Mesothelial cell of epicardium (in vitro differentiated cells): ENCODE measurements at places on chromosomes 2 and 18.

GRCh38 chr2:80086831-80087230 is 217.7 kb downstream of the LRRTM1 start:
- no peak for DNase-seq

DNA sequence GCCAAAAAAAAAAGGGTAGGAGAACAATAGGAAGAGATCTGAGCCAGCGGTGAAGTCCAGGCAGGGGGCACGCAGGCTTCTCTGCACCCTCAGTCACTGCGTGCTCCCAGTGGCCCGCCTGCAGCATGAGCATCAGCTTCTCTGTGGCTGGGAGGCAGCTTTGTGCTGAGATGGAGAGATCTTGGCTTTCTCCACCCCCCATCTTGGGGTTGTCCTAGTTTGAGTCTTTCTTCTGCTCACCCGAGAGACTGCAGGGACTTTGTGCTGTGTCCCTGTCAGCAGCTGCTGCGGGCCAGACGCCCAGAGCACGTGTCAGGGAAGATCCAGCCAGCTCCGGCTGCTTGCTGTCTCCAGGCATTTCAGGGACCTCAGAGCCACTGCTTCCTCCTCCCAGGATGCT is 20.3 kb downstream of the TRAPPC12 start:
- no peak for DNase-seq

DNA sequence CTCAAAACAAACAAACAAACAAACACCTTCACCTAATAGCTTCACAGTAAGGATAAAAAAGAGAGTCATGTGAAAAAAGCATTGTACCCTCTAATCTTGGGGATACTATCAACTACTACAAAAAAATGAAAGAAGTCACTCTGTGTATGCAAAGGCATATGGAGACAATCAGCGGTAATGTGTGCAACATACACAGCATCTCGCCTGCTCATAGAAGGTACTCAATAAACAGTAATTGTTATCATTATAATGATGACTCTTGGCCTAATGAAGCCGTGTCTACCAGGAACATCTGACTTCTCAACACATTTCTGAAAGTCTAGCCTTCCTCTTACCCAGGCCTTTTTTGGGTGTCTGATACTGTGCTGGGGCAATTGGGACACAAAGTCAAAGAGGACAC is 55.3 kb downstream of the MYCN start:
- no peak for DNase-seq

- no peak for DNase-seq
Measured at GRCh38 chr2:74414881-74415761, 6.3 kb downstream of the C2orf81 start.

- no peak for DNase-seq
Measured at GRCh38 chr2:45777996-45778719, 126.7 kb downstream of the PRKCE start.

DNA sequence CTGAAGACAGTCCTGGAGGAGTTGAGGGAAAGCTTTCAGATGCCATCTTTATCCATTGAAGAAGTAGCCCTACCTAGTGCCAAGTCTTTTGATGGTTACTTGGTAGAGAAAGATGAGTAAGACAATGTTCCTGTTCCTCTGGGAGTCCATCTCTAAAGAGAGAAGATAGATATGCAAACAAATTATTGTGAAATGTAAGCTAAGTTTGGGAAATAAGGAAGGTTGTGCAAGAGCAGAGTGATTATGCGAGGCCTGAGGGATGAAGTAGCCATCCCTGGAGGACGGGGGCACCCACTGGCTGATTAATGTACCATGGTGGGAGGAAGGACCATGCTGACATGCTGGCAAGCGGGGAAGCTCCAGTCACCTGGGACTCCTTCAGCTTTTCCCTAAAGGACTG is 994 bp upstream of the DTNA start:
- DNase-seq, result no peak

DNA sequence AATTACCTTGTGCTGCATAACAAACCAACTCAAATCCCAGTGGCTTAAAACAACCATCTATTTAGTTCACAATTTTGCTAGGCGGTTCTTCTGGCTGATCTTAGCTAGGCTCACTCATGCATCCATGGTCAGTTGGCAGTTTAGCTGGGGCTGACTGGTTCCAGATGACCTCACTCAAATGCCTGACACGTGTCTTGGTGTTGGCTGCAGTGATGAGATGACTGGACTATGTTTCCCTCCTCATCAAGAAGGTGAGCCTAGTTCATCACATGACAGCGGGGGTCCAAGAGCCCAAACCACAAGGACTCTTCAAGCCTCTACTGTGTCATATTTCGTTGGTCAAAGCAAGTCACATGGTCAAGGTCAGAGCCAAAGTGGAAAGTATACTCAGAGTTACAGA is 42.7 kb upstream of the ACTR3 start:
- DNase-seq, result no peak

GRCh38 chr2:90077948-90078347 is 1386.5 kb downstream of the RPIA start:
- DNase-seq, result no peak

DNA sequence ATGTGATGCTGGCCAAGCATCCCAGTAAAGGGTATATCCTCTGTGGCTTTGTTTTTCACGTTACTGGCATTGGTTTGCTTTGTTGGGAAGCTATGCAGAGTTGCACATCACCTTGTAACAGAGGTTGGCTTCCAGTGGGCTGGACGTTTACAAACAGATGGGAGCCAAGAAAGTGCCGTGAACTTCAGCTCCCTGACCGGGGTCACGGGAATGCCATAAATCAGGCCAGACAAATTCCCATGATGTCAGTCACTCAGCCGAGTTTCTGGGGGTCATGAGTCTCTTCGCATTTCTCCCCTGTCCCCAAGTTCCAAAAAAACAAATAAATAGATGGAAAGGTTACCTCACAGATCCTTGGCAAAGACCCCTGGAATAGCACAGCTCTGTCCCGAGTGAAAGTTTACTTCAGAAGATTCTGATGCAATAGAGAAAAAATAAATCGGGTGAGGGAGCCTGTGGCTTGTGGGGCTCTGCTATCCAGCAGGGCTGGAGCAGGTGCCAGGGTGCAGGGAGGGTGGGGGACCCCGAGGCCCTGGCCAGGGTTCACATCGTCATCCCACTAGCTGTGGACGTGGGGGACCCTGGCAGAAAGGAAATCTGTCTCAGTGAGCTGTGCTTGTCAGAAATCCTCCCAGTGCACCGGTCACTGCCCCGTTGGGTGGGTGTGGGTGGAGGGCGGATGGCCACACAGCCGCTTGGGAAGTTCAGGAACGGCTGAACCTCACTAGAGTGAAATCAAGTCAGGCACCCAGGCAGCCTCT is 27.8 kb downstream of the TWIST2 start:
- DNase-seq, result no peak

DNA sequence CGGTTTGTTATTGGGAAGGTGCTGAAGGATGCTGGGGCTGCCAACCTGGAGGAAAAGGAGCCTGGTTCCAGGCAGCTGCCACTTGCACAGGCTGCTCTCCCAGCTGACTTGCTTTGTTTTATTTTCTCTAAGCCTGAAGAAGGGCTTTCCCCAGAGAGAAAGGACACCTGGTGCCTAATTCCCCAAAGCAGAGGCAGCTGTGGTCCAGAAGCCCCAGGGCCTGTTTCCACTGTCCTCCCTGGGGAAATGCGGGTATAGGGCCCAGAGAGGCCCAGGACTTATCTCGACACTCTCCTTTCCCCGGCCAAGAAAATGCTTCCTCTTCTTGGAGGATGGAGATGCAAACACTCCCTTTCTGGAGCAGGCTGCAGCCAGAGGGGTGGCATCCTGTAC is 30.1 kb downstream of the INO80C start:
- DNase-seq, result no peak

- DNase-seq, result no peak
Measured at GRCh38 chr2:162245781-162246180, 2.5 kb upstream of the FAP start.

GRCh38 chr18:48542513-48543181 is 3.8 kb downstream of the CTIF start:
- DNase-seq, result no peak

DNA sequence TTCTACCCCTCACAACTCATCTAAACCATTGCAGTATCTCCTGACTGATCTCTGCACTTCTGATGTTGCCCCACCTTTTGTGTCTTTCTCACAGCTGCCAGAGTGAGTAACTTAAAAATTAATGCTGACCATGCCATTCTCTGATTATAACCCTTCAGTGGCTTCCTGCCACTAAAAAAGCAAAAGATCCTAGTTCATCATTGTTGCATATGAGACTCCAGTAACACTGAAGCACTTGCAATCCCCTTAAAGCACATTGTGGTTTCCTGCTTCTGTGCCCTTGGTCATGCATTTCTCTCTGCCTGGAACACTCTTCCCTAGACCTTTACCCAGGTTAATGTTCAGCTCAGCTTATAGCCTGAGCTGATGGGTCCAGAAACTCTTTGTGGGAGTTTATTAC is 95.1 kb upstream of the WDSUB1 start:
- DNase-seq, result no peak

DNA sequence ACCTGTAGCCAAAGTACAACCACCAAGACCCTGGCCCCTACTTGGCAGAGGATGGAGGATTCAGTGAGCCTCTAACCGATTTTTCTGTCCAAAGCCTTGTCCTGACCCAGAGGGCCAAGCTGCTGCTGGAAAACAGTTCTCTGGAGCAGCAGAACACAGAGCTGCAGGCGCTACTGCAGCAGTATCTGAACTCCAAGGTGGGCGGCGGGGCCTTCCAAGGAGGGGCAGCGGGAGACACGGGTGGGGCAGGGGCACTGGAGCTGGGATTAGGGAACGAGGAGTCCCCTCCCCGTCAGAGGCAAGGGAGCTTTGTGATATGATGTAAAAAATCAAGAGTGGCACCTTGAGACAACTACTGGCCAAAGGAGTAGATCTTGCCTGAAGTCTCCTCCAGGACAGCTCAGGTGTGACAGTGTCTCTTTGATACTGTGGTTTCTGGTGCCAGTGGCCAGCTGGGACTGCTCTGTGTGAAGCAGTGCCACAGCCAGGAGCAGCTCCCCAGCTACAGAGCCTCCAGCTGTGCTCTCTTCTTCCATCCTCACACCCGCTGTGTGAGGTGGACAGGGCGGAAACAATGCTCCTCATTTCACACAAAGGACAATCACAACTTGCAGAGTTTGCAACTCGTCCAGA is 22.8 kb downstream of the OTOF start:
- DNase-seq, result no peak

- DNase-seq, result no peak
Measured at GRCh38 chr2:71826299-71826698, 321.4 kb downstream of the CYP26B1 start.

- no peak for DNase-seq
Measured at GRCh38 chr2:8125741-8126711, 555.8 kb upstream of the ID2 start.

DNA sequence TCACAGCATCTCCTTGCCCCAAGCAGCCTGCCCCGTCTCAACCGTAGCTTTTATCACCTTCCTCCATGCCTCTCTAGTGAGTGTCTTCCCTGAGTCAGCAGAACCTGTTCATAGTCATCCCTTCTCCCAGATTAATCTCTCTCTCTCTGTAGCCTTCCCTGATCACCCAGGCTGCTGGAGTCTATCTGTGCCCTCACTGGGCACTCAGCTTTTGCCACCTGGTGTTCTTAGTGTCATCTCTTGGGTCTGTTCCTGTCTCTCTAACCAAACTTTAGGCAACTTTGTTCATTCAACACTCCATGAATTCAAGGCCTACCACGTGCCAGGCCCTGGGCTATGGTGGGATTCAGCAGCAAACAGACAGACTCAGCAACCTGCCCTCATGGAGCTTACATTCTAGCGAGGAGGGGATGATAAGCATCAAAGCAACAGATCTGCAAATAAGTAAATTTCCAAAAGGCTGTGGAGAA is 159.1 kb downstream of the SMAD7 start:
- no peak for DNase-seq

DNA sequence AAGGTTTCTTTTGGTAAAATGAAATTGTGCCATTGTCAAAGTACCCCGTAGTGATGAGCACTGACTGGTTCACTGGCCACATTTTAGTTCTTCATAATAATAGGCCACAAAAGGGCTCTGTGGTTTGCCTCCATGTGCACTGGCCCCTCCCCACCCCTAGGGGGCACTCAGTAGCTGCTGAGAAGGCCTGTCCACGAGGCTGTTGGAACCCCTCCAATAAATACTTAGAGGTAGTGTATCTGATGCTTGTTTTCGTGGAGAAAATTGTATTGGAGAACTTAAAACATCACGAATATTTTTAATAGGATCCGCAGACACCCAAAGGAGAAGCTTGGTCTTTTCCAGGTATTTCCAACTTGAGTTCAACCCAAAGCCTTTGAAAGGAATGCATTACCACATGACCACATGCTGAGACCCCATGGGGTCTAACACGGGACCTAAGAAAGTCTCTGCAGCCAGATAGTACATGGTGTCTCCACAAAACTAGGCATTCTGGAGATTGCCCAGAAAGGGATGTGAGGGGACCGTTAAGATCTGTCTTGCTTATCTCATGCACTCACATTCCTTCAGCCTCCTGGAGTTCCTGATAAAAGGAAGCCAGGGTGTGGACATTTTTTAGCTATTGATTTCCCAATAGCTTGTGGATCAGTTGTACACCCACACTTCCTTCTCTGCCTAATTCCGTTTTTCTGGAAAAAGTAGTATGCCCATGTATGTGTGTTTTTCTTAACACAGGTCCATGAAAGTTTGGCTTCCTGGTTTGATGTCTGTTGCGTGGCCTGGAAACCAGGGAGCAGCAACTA is 28.5 kb upstream of the NOSTRIN start:
- no peak for DNase-seq

- DNase-seq, result no peak
Measured at GRCh38 chr2:220877897-220878296, 694.2 kb downstream of the EPHA4 start.

GRCh38 chr2:129396980-129397599 is 582.4 kb upstream of the RAB6C start:
- DNase-seq, result no peak

DNA sequence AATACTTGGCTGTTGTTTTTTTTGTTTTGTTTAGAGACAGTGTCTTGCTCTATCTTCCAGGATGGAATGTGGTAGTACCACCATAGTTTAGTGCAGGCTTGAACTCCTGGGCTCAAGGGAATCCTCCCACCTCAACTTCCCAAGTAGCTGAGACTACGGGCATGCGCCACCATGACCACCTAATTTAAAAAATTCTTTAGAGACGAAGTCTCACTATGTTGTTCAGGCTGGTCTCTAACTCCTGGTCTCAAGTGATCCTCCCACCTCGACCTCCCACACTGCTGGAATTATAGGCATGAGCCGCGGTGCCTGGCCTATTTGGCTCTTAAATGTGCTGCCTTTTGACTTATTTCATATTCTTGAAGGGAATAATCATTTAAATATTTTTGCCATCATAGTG is 60.1 kb downstream of the PTPN4 start:
- no peak for DNase-seq

- no peak for DNase-seq
Measured at GRCh38 chr2:182767578-182767977, 51.5 kb downstream of the DNAJC10 start.

- DNase-seq, result no peak
Measured at GRCh38 chr2:151380580-151381235, 23.3 kb downstream of the TNFAIP6 start.

DNA sequence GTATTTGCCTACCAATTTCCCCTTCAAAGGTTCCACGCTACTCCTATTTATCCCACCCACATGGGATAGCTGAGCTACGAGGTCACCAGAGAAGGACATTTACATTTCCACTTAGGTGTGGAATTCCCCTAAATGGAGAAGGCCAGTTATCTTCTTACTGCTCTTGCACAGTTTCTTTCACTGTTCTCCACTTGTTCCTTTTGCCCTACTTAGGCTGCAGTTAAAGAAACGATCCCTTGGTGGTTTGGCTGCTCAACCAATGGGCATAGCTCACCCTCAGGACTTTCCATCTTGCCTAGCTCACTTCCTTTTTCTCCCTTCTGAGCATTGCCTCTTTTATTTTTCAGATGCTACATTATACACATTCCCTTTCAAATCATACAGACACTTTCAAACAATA is 11.2 kb upstream of the NABP1 start:
- DNase-seq, result no peak
